Brain microvascular endothelial cell (primary cell): ENCODE measurements at places on chromosomes 11 and 22.
A peak's percentile ranks its signal among the peaks of the same experiment; 100 is the strongest.

DNA sequence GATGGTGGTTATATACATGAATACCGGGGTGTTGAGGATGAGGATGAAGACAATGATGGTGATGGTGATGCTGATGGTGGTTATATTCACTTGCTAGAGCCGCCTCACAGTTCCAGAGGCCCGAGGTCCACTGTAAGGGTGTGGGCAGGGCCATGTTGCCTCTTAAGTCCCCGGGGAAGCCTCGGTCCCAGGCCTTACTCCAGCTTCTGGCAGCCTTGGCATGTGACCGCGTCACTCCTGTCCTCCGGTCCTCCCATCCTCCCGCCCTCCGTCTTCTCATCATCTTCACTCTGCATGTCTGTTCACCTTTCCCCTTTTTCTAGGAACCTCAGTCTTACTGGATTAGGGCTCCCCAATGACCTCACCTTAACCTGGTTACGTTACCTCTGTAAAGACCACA lies 54.6 kb downstream of the IGLL1 start:
- DNase-seq, result no peak

DNA sequence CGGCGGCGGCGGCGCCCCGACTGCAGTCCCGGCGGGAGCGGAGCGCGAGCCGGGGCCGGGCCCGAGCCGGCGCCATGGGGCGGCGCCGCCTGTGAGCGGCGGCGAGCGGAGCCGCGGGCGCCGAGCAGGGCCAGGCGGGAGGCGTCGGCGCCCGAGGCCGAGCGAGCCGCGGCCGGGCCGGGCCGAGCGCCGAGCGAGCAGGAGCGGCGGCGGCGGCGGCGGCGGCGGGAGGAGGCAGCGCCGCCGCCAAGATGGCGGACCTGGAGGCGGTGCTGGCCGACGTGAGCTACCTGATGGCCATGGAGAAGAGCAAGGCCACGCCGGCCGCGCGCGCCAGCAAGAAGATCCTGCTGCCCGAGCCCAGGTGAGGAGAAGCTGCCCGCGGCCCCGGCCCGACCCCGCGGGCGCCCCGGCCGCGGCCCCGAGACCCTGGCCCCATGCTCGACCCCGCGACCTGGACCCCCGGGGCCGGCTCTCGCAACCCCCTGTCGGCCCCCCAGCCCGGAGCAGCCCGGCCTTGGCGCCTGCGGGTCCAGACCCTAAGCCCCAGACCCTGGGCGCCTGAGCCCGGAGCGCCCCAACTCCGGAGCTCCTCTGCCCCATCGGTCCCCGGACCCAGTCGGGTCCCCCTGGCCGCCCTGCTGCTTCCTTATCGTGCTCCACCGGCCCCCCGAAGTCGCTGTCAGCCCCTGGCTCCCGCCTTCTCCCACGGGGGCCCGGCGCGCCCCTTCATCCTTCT lies at the start of gene GRK2:
Gene GRK2, plus strand, starts transcription at position 25 of the 739 bp plus-strand sequence. Its CDS starts 227 bp downstream, at position 252.
- DNase-seq, result no peak

DNA sequence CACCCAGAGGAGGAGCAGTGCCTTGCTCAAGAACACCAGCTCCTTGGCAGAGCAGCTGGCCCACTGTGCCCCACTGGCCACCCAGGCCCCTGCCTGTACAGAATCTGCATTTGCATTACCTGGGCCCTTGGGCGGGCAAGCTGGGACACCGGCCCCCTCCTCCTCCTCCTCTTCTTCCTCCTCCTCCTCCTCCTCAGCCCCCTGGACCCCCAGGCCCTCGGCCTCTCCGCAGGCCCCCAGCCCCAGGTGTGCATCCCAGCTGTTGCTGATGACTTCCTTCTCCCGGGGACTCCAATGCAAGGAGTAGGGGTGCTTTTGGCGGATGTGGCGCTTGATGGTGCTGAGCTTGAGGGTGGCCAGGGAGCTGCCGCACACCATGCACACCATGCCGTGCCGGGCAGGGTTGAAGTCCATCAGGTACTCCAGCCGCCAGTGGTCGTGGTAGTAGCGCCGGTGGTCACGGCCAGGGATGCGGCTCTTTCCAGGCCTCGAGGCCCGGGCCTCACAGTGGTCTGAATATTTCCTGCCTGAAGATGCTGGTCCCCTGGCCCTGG lies 2.8 kb downstream of the ZFTA start:
- DNase-seq, result no peak

DNA sequence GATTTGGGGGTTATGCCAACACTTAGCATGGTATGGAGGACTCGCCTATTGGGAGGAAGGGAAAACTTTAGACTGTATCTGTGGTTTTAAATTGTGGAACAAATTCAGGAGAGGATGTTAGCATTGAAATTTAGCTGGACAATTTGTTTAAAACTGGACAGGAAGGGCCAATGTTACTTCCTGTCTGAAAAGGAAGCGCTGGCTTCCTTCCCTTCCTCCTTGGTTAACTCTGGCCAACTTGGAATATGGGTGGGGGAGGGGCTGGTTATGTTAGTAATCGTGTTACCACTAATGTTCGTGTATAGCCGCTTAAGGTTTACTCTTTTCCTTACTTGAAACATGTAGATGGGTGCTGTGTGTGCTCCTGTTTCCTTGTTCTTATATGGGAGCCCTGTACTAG lies 13.9 kb downstream of the CTNND1 start:
- no peak for DNase-seq

DNA sequence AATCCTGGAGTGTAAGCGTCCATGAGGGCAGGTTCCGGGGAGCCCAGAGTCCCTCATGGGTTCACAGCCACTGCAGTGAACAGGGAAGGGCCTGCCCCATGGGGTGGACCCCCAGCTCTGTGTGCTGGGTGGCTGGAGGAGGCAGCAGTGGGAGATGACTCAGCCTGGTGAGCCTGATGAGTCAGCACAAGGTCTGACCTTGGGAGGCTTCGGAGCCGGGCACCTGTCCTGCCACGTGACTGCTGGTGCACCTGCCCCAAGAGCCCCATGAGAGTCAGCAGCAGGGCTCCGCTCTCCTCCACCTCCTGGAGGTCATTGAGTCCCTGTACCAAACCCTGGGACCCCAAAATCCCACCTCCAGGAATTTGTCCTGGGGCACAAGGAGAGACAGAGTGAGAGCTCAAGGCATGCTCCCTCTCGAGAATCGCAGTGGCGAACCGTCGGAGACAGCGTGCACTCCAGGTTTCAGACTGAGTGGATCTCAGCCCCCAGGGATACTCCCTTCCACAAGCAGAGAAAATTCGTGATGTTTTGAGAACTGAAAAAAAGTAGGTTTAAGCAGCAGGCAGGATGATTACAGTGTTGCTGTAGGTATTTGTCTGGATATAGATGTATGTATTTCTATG lies 1221.7 kb downstream of the BRD1 start:
- no peak for DNase-seq

DNA sequence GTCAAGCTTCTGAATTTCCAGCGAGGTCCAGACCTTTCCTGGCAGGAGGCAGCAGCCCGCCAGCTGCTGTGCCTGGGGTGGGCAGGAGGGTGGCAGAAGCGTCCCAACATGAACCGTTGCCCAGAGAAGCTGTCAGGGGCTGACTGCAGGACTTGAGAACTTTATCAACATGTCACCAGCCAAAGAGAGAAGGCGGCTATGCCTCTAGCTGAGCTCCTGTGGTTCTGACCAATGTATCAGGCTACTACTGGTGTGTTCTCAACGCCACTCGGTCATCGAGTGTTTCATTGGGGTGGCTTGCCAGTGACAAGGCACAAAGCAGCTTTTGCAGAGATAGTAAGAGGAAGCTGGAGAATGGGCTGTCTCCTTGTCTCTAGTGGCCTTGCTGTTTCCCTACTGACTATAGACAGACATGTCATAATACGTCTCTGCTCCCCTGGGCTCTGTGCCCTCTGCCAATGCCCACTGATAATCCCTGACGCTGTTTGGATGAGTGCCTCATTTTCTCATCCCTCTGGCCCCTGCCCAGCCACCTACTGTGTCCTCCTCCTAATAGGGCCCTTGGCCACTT lies 17.6 kb upstream of the ASCC2 start:
- DNase-seq, result no peak

DNA sequence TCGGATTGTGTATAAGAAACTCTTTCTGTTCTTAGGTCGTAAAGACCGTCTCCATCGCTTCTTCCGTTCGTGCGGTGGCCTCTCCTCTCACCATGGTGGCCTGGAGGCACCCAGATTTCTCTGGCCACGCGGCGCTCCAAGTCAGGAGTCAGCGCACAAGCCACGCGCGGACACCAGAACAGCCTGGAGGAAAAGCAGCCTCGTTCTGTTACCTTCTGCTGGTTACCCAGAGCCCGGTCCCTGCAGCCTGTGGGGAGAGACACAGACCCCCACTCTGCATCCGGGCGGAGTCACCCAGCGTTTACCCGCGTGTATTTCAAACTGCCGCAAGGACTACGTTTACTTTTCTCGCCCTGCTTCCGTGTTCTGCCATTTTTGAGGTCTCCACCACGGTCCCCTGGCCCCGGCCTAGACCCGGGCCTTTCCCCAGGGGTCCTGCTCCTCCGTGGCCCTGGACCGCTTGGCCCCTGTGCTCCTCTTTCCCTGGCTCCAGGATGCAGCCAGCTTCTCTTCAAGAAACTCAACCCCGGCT lies 776.1 kb downstream of the BRD1 start:
- DNase-seq, result no peak

- no peak for DNase-seq
Measured at GRCh38 chr11:43589601-43590250, 90.8 kb upstream of the HSD17B12 start.

GRCh38 chr11:44835938-44836337 lies 109.2 kb downstream of the TSPAN18 start:
- DNase-seq, result no peak

DNA sequence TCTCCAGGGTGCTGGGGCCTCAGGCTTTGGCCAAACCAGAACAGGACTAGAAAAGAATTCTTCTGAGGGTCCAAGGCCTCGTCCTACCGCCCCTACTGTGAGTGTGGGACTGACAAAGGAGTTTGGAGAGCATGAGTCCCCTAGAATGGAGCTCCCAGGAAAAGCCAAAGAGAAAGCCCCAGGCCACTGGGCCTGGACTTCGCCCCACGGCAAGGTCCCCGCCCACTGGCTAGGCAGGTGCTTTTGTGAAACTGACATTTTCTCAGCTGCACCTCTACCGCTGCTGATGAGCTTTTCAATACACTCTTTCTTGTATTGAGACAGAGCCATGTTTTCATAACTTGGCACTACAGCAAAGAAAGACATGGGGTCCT lies 9.7 kb upstream of the FGF3 start:
- no peak for DNase-seq

DNA sequence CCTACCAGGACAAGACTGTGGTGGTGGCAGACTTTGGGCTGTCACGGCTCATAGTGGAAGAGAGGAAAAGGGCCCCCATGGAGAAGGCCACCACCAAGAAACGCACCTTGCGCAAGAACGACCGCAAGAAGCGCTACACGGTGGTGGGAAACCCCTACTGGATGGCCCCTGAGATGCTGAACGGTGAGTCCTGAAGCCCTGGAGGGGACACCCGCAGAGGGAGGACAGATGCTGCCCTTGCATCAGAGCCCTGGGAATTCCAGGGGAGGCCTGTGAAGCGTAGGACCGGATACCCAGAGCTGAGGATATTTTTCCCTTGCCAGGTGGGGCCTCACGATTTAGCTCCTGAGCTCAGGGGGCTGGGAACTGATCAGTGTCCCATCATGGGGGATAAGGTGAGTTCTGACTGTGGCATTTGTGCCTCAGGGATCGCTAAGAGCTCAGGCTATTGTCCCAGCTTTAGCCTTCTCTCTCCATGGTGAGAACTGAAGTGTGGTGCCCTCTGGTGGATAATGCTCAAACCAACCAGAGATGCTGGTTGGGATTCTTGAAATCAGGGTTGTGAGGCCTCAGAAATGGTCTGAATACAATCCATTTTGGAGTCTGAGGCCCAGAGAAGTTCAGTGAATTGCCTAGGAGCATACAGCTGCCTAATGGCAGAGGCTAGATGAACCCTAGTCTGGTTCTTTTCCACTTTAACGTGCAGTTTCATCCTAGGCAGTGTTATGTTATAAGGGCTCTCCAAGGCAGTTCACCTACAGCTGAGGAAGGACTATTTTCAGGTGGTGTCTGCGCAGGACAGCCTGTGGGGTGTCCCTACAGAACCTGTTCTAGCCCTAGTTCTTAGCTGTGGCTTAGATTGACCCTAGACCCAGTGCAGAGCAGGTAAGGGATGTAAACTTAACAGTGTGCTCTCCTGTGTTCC lies 19.5 kb downstream of the PIK3IP1 start:
- peak; percentile 50 for DNase-seq

DNA sequence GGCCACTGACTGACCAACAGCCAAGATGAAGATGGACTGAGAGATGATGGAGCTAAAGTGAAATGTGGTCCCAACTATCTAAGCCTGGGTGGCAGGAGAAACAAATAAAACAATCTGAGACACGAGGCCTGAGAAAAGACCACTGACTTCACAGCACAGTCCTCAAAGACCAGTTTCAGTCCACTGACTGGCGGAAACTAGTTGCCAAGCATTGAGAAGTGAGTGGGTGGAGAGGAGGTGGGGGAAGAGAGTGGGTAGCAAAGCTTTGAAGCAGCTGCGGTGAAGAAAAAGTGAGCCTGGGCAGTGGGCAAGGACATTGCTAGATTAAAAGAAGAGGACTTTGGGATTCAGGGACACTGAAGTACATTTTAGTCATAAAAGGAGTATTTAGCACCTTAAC lies 1.9 kb downstream of the MS4A1 start:
- DNase-seq, result no peak

GRCh38 chr11:92153542-92153941 lies 71.1 kb upstream of the FAT3 start:
- DNase-seq, result no peak

DNA sequence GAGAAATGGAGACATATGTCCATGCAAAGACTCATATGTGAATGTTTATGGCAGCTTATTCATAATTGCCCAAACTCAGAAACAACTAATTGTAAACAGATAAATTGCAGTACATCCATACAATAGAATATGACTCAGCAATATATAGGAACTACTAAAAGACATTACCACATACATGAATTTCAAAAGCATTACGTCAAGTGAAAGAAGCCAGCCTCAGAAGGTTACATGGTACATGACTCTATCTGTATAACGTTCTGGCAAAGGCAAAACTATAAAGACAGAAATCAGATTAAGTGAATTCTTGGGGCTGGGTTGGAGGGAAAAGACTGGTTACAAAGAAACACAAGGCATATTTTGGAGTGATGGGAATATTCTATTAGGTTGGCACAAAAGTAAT lies 7.2 kb downstream of the KCTD21 start:
- DNase-seq, result no peak
